Kidney (tissue), 22 donors: ENCODE measurements at places on chromosomes 4 and X.

GRCh38 chrX:151268836-151269235 lies 92.5 kb downstream of the GPR50 start:
- no peak for DNase-seq

DNA sequence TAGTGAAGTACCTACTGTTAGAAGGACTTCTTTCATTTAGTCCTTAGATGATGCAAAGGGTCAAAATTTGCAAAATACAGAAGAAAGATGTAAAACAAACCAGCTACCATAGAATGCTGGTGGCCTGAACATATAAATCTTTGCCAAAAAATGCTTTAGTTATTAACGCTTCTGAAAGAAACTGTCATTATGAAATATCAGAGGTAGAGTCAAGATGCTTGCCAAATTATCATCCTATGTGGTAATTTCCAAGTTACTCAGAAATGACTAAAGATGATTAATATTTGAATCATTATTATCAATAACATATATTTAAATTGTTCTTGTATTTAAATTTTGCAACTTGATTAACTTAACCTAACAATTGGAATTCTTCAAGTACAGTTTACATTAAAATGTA lies 588.4 kb upstream of the FAM241A start:
- DNase-seq, result no peak

DNA sequence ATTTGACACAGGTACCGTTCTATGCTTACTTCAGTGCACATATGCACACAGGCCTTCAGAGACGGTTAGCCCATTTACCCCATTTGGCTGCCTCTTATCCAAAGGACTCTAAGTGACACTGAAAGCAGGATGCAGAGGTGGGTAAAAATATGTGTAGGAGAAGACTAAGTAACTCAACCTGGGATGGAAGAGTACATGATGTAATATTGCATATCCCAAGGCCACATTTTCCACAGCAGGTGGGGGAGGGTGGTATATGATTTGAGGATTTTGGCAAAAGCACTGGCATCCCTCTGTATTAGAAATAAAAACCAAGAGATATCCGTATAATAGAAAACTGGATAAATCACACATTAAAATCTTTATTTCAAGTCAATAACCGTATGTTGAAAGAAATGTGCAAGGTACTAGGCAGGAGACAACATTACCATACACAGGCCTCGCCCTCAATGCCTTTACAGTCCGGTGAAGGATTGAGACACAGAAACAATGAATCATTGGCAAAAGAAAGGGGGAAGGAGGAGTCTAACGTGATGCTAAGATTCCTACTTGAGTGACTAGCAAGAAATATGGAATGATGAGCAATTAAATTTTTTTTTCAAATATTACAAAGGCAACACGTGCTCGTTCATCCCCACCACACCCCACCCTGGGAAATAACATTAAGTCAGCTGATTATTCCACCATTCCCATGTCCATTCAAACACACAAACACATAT lies 161.0 kb upstream of the RASGEF1B start:
- DNase-seq, result no peak

- no peak for DNase-seq
Observed at GRCh38 chr4:111959222-111959621, 186.0 kb upstream of the FAM241A start.

- no peak for DNase-seq
Observed at GRCh38 chr4:63393544-63393943, 1015.7 kb downstream of the TECRL start.

- no peak for DNase-seq
Observed at GRCh38 chr4:138698641-138699040, 316.9 kb upstream of the NOCT start.

GRCh38 chr4:137375111-137375850 lies 157.0 kb downstream of the PCDH18 start:
- DNase-seq, result no peak

- DNase-seq, result peak; percentile 11
Observed at GRCh38 chrX:133653358-133653757, 238.1 kb upstream of the GPC4 start.

- DNase-seq, result no peak
Observed at GRCh38 chrX:111876646-111877045, 665 bp downstream of the TRPC5OS start.

- DNase-seq, result no peak
Observed at GRCh38 chrX:133660281-133660680, 245.0 kb upstream of the GPC4 start.

DNA sequence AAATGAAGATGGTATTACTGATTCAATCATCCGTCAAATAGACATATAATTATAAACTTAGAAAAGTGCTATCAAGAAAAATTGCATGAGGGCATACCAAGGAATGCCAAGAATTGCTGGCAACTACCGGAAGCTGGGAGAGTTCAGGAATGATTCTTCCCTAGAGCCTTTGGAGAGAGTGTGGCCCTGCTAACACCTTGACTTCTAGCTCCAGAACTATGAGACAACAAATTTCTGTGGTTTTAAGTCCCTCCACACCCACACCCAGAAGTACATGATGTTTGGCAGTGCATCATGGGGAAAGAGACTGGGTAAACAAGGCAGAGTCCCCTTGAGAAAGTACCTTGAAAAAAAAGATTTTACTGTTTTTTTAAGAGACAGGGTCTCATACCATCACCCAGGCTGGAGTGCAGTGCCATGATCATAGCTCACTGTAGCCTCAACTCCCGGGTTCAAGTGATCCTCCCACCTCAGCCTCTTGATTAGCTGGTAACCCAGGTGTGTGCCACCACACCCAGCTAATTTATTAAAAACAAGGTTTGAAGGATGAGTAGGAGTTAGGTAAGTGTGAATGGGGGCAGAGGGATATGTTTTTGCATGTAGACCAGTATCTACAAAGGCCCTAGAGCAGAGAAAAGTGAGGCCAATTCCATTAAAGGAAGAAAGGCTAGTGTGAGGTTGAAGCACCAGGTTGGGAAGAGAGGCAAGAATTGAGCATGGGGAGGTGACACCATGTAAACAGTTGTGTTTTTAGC lies 53.1 kb downstream of the GSX2 start:
- no peak for DNase-seq

DNA sequence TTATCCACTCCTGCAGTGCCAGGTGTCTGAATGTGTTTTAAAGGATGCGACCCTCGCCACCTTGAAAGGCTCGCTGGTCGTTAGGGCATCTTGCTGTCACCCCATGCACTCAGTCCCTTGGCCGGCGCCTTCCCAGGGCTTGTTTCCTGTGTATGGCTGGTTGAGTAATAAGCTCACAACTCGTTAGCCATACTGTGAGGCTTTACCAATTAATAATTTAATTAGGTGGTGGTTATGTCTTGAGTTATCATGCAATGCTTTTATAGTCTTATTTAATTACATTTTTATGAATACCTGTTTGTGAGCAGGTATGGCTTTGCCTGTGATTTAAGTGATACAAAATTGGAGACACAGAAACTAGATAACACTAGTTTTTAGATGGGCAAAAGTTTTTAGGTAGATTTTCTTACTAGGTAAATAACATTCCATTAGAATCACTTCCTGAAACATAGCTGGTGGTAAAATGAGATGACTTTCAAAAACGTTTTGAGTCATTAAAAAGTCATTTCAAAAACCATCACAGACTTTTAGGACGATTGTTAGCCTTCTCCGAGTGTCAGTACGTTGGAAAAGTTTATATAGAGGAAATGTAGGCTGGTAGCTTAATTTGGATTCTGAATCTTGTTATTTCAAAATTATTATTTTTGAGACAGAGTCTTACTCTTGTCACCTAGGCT lies 18.2 kb downstream of the PTTG2 start:
- peak; percentile 70 for DNase-seq

GRCh38 chr4:29467044-29467717 lies 1253.0 kb upstream of the PCDH7 start:
- DNase-seq, result no peak

DNA sequence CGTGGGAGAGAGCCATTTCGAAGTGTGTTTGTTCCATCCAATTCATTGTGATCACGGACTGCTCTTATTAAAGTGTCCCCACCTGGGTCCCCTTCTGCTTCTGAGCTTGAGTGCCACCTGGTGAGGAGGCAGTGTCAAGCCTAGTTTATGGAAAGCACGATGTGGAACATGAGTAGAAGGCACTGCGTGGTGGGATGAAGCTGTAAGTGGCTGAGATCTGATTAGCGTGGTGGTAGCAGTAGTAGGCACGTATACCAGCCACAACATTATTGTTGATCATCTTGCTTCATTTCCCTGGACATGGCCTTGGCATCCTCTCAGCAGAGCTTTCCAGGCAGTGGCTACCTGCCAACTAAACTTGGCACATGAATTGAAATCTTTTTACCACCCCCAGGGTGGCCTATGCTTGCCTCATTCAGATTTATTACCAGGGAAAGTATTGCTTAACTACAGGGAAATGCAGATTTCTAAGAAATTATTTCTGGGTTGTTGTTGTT lies 46.4 kb downstream of the GPAT3 start:
- DNase-seq, result no peak

GRCh38 chrX:133580625-133581024 lies 165.3 kb upstream of the GPC4 start:
- DNase-seq, result no peak
